Heart left ventricle (tissue), 16 donors: ENCODE measurements at places on chromosomes 16 and 17.
A peak's percentile ranks its signal among the peaks of the same experiment; 100 is the strongest.

GRCh38 chr17:64115822-64116534, 14.0 kb downstream of the ERN1 start:
- H3K27me3 ChIP-seq = no peaks in the 10 kb centered on the region
- no peaks in the 10 kb centered on the region for H3K36me3 ChIP-seq
- H3K27ac ChIP-seq = no peak overlapping the region

GRCh38 chr17:33888455-33888854, 366.6 kb upstream of the CCL2 start:
- no peak overlapping the region for H3K4me3 ChIP-seq
- no peaks in the 10 kb centered on the region for H3K36me3 ChIP-seq
- no peak for DNase-seq
- H3K4me1 ChIP-seq = no peaks in the 10 kb centered on the region
- H3K27ac ChIP-seq = no peak overlapping the region

DNA sequence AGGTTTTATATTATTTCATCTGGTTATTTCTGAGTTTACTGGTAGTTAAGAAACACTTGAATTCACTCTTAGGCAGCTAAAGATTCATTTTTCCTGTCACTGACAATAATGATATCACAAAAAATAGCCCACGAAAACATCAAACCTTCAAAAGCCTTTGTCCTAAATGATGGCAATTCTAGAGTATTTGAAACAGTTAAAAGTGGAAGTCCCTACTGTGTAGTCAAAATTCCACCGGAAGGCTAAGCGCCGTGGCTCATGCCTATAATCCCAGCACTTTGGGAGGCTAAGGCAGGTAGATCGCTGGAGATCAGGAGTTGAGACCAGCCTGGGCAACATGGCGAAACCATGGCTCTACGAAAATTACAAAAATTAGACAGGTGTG, 103.5 kb downstream of the HIC1 start:
- no peaks in the 10 kb centered on the region for H3K27me3 ChIP-seq
- H3K4me1 ChIP-seq = peaks cover 14% of the 10 kb centered on the region
- H3K4me3 ChIP-seq = no peak overlapping the region
- no peak for DNase-seq

DNA sequence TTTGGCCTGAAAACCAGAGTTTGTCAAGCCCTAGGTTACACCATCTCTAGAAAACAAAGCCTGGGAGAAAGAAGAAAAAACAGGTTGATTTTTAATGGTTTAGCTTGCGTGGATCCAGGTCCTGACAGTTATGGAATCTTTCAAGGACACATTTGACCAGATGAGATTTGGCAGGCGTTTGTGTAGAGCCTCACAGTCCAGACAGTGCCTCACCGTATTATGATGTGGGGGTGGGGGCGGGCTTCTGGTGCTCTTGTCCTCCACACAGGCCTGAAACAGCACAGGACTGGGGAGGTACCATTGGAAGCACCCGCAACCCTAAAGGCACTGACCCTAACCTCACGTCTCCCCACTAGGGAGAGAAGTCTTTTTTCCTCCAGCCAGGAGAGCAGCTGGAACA, 19.6 kb downstream of the MVP start:
- H3K27ac ChIP-seq = no peak overlapping the region
- H3K4me1 ChIP-seq = no peaks in the 10 kb centered on the region
- H3K27me3 ChIP-seq = no peaks in the 10 kb centered on the region

DNA sequence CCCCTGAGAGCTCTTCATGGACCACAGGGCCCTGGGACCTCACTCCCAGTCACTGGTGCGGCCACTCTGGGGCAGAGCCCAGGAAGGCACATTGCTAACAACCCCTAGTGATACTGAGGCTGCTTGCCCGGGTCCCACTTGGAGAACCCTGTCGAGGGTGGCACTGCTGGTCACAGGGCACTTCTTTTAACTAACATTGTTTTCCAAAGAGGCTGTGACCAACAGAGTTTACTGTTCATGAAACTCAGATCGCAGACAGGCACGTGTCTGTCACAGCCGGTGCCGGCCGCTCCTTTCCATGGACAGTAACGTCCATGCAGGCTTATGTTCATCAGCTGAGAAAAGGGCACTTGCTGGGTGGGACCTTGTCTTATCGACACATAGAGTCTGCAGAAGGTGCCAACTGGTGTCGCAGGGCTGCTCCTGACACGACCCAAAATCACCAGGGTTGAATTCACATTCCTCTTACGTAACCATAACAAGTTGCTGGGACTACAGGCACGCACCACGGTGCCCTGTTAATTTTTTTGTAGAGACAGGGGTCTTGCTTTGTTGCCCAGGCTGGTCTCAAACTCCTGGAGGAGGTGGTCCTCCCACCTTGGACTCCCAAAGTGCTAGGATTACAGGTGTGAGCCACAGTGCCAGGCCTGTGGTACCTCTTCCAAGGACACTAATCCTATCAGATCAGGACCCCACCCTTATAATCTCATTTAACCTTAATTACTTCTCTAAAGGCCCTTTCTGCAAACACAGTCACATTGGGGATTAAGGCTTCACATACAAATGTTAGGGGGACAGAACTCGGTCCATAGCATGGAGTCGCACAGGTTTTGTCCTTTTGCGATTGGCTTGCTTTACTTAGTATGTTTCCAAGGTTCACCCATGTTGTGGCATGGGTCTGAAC, 1.2 kb upstream of the ZC3H18 start:
- peaks cover 22% of the 10 kb centered on the region for H3K4me1 ChIP-seq
- no peak for DNase-seq
- no peaks in the 10 kb centered on the region for H3K27me3 ChIP-seq
- peaks cover 18% of the 10 kb centered on the region for H3K36me3 ChIP-seq

GRCh38 chr17:64320613-64321553, 57.8 kb upstream of the TEX2 start:
- H3K36me3 ChIP-seq = peaks cover 9% of the 10 kb centered on the region
- no peak overlapping the region for H3K4me3 ChIP-seq
- no peak overlapping the region for H3K27ac ChIP-seq
- no peaks in the 10 kb centered on the region for H3K27me3 ChIP-seq
- DNase-seq = peak; percentile 78
- H3K4me1 ChIP-seq = peaks cover 23% of the 10 kb centered on the region

- H3K4me1 ChIP-seq = no peaks in the 10 kb centered on the region
- no peak overlapping the region for H3K4me3 ChIP-seq
- H3K27me3 ChIP-seq = peaks cover 5% of the 10 kb centered on the region
- no peaks in the 10 kb centered on the region for H3K36me3 ChIP-seq
- no peak for DNase-seq
Measured at GRCh38 chr16:68798398-68798797, 44.9 kb upstream of the TANGO6 start.

- H3K27ac ChIP-seq = no peak overlapping the region
- DNase-seq = no peak
- no peaks in the 10 kb centered on the region for H3K36me3 ChIP-seq
- no peaks in the 10 kb centered on the region for H3K27me3 ChIP-seq
- no peaks in the 10 kb centered on the region for H3K4me1 ChIP-seq
Measured at GRCh38 chr16:9159839-9160550, 68.6 kb downstream of the HAPSTR1 start.

- H3K27me3 ChIP-seq = no peaks in the 10 kb centered on the region
- no peak overlapping the region for H3K27ac ChIP-seq
- peaks cover 13% of the 10 kb centered on the region for H3K4me1 ChIP-seq
Measured at GRCh38 chr16:4244254-4245076, 2.6 kb upstream of the SRL start.

GRCh38 chr17:80259457-80260068, 1.1 kb upstream of the RNF213 start:
- H3K27ac ChIP-seq = peak overlapping the region; percentile 97
- no peaks in the 10 kb centered on the region for H3K36me3 ChIP-seq

- H3K27ac ChIP-seq = no peak overlapping the region
- no peak for DNase-seq
- peaks cover 26% of the 10 kb centered on the region for H3K4me1 ChIP-seq
- peak overlapping the region; percentile 69 for H3K4me3 ChIP-seq
- no peaks in the 10 kb centered on the region for H3K27me3 ChIP-seq
Measured at GRCh38 chr17:3843935-3844516, 2.0 kb downstream of the NCBP3 start.

DNA sequence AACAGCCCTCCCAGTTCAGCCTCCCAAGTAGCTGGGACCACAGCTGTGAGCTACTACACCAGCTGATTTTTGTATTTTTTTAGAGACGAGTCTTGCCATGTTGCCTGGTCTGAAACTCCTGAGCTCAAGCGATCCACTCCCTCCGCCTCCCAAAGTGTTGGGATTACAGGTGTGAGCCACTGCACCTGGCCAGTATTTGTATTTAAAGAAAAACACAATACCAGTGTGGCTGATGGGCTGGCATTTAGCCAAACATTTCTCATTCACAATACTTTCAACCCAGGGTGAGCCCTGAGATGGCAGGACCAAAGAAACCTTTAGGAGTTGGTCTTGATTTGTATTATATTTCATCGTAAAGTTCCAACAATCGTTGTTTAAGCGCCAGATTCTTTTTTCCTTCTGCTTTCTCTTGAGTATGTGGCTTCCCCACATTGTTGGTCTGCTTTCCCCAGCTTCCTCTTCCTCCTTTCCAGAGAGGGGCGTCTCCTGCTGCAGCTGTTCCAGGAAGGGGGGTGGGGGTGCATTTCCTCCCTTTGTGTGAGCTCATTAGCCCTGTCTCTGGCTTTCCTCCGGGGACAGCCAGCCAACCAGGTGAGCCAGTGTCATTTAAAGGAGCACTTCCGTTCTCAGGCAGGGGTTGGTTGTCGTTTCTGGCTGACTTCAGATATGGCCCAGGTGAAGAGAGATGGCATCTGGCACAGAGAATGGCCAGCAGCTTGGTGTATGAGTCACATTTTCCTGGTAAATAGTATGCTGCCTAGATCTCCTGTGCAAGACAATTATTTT, 79.9 kb downstream of the GPRC5B start:
- H3K4me1 ChIP-seq = peaks cover 27% of the 10 kb centered on the region
- DNase-seq = peak; percentile 88
- H3K27ac ChIP-seq = peak overlapping the region; percentile 72
- no peaks in the 10 kb centered on the region for H3K27me3 ChIP-seq

DNA sequence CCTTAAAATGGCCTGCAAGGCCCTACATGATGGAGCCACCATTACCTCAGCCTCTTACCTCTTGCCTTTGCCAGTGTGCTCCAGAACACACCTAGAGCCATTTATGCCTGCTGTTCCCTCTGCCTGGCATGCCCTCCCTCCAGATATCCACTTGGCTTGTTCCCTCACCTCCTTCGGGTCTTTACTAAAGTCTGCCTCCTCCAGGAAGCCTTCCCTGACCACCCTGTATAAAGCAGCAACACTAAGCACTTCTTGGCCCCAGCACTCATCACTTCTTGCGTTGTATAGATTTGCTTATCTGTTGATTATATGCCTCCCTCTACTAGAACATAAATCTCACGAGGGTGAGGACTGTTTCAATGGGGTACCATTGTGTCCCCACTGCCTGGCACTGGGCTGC, 25.3 kb downstream of the ANKRD40 start:
- no peak overlapping the region for H3K27ac ChIP-seq
- no peaks in the 10 kb centered on the region for H3K27me3 ChIP-seq
- H3K4me1 ChIP-seq = peaks cover 6% of the 10 kb centered on the region
- no peak for DNase-seq
- H3K36me3 ChIP-seq = no peaks in the 10 kb centered on the region

- no peak overlapping the region for H3K27ac ChIP-seq
- H3K36me3 ChIP-seq = no peaks in the 10 kb centered on the region
- no peaks in the 10 kb centered on the region for H3K4me1 ChIP-seq
- DNase-seq = no peak
- no peak overlapping the region for H3K4me3 ChIP-seq
Measured at GRCh38 chr16:2949705-2950352, 14.2 kb upstream of the KREMEN2 start.

- no peaks in the 10 kb centered on the region for H3K4me1 ChIP-seq
- DNase-seq = no peak
- H3K27me3 ChIP-seq = no peaks in the 10 kb centered on the region
- H3K27ac ChIP-seq = no peak overlapping the region
- no peak overlapping the region for H3K4me3 ChIP-seq
- H3K36me3 ChIP-seq = no peaks in the 10 kb centered on the region
Measured at GRCh38 chr17:6811510-6811909, 20.0 kb downstream of the TEKT1 start.

GRCh38 chr16:87411375-87412271, 19.5 kb downstream of the MAP1LC3B start:
- no peak overlapping the region for H3K4me3 ChIP-seq
- no peak for DNase-seq
- no peaks in the 10 kb centered on the region for H3K27me3 ChIP-seq
- peaks cover 35% of the 10 kb centered on the region for H3K36me3 ChIP-seq
- H3K4me1 ChIP-seq = peaks cover 2% of the 10 kb centered on the region
- no peak overlapping the region for H3K27ac ChIP-seq

DNA sequence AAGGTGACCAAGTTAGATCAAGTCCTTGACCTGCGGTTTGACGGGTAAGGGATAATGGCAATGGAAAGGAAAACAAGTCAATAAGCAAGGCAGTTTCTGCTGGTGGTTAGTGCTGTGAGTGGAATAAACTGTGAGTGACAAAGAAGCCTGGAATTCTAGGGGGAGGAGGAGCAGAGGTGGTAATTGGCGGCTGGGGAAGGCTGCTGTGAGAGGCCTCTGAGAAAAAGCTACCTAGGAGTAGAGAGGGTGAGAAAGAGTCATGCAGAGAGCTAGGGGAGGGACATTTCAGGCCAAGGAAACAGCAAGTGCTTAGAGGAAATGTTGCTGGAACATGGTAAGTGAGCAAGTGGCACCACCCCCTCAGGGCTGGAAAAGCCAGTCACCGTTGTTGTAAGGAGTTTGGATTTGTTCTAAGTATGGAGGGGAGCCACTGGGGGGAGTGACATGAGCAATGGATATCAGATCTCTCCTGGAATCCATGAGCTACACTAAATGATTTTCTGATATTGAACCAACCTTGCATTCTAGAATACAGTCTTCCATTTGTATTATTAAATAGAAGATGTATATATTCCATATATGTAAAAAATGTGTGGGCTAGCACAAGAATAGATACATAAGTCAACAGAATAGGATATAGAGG, 6.7 kb downstream of the NLRC3 start:
- H3K27ac ChIP-seq = no peak overlapping the region
- no peaks in the 10 kb centered on the region for H3K27me3 ChIP-seq
- no peak for DNase-seq
- H3K36me3 ChIP-seq = peaks cover 4% of the 10 kb centered on the region
- no peaks in the 10 kb centered on the region for H3K4me1 ChIP-seq

GRCh38 chr16:21523411-21524067, 75.8 kb upstream of the METTL9 start:
- DNase-seq = peak; percentile 28
- H3K4me3 ChIP-seq = no peak overlapping the region
- no peaks in the 10 kb centered on the region for H3K36me3 ChIP-seq
- peaks cover 15% of the 10 kb centered on the region for H3K4me1 ChIP-seq
- no peaks in the 10 kb centered on the region for H3K27me3 ChIP-seq

DNA sequence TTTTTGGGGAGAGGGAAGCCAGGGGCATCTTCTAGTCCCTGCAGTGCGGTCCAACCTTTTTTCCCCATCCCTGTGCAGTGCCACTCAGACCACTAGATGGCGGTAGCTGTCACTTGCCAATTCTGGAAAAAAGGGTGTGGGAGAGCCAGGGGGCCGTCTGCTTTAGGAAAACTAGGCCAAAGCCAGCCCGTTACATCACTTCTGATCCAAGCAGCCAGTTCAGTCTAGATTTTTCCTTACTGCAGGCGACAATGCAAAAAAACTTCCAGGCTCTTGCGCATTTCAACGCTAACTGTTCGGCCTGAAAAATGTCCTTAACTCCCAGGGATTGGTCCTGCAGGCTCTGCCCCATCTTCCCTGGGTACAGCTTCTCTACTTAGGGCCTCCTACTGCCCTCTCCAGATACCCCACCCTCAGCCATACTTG, 69.2 kb upstream of the CES5A start:
- no peak overlapping the region for H3K4me3 ChIP-seq
- H3K4me1 ChIP-seq = no peaks in the 10 kb centered on the region
- H3K27ac ChIP-seq = no peak overlapping the region
- peak; percentile 64 for DNase-seq
- H3K36me3 ChIP-seq = no peaks in the 10 kb centered on the region
- no peaks in the 10 kb centered on the region for H3K27me3 ChIP-seq

- no peak for DNase-seq
- no peak overlapping the region for H3K4me3 ChIP-seq
- no peaks in the 10 kb centered on the region for H3K27me3 ChIP-seq
- no peak overlapping the region for H3K27ac ChIP-seq
Measured at GRCh38 chr17:19331134-19331533, 31.4 kb downstream of the B9D1 start.
